ENCODE measurements at places on chromosomes 11 and 22.

GRCh38 chr22:49958931-49959781 is 1.4 kb upstream of the PIM3 start:
- DNase-seq = no peak

DNA sequence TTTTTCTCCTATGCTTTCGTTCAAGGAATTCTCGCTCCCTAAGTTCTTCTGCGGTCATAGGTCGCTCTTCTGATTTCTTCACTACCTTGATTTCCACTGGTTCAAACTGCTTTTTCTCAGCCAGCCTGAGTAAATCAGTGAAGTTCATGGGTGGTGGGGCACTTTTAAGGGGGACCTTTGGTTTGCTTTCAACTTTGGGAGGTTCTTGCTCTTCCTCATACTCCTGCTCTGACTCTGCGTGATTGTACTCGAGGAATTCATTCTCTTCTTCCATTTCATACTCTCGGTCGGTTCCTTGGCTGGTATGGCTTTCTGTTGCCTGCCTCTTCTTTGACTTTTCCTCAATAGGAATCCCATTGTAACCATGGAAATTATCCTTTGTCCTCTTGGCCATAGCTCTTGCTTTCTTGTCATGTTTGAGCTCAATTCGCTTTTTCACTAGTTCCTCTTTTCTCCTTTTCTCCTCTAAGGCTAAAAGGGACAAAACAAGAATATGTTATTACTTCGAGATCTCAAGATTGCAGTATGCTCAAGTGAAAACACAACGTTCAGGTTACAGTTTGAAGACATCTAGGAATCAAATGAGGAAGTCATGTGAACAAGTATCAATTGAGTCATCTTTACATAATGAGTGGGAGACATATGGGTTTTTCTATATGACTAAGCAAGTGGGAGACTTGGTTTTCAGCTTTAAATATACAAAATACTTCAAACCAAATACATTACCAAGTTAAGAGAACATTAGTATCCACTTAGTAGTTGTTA is 16.2 kb downstream of the MISFA start:
- peak; percentile 33 for DNase-seq

DNA sequence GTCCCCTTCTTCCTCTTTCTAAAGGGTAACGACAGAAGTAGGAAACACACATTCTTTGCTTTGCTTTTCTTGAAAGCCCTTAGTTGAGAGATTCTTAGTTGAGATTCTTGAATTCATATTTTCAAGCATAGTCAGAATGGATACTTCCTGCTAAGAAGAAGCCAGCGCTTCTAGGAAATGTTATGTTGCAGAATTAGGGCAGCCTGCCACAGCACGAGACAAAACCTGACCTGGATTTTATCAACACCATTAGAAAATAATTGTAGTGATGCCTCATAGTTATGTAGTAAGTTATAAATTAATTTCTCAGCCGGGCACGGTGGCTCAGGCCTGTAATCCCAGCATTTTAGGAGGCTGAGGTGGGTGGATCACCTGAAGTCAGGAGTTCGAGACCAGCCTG is 37.9 kb upstream of the NUP160 start:
- DNase-seq = peak; percentile 87

- peak; percentile 26 for DNase-seq
Measured at GRCh38 chr11:121067962-121068647, 32.9 kb upstream of the TECTA start.

GRCh38 chr11:113673550-113674396 is 32.3 kb downstream of the TMPRSS5 start:
- no peak for DNase-seq

- no peak for DNase-seq
Measured at GRCh38 chr11:42536611-42537360, 775.0 kb upstream of the API5 start.

Measured in choroid plexus epithelial cell (primary cell).